ENCODE measurements at places on chromosomes 3 and 15.

DNA sequence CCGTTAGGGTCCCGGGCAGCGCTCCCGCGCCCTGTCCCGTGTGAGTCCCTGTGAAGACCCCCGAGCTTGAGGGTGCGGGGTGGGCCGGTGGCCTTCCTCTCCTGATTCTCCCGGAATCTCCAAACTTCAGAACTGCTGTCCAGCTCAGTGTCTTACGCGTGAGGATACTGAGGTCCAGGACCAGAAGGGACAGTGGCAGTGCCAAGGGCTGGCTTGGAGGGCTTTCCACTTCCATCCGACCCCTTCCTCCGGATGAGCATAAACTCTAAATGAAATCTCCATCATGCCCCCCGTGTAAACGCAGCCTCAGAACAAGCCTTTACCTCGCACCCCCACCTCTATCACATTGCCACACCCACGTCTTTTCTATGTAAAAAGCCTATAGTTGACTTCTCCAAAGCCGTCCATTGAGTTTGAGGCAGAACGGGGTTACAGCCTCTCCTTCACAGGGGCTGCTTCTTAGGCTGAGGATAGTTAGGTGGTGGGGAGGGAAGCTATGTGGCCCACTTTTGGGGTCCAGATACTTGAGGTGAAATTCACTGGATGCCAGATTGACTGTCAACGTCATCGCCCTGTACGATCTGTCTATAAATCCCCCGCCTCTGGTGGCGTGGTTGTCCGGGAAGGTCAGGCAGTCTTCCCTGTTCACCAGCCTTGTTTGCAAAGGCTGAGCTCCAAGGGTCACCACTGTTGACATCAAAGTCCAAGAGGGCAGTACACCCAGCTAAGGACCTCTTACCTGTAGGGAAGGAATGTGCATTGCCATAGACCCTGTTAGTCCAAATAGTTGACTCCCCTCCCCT is 1.1 kb downstream of the EDEM1 start:
- DNase-seq: no peak

- DNase-seq: no peak
Measured at GRCh38 chr3:69743975-69744906, 5.0 kb downstream of the MITF start.

DNA sequence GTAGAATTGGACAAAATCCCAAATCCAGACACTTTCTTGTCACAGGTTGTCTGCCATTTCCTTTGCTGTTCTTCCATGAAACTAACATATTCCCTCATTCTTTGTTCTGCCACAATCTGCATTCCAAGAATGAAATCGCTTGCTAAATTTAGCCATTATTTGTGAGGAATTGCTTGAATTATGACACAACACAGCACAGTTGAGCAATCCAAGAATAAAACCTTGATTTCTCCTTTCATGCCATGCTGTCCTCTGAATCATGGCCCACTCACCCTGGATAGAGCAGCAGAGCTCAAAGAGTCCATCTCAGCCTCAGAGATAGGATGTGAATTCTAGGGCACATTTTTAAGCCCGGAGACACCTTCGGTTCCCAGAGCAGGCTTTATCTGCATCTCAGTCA is 35.2 kb upstream of the GREM1 start:
- no peak for DNase-seq

- no peak for DNase-seq
Measured at GRCh38 chr3:10869460-10869859, 53.4 kb downstream of the SLC6A11 start.

DNA sequence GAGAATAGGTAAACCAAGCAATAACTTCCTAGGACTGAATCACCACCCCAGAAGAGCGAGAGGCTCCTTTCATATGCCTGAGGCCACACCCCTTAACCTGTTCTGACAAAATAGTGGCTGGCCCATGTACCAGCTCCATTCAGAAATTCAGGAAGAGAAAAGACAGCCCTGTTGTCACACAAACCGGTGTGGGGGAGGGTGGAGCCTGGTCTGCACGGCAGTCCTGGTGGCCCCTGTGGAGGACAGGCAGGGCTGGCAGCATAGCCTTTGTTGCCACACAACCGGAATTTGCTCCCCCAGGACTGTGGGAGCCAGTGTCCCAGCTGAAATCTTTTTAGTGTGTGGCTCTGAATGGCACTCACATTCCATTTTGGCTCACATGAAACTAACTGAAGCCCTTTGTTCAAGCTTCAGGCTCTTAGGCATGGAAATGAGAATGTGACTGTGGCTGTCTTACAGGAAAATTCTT is 23.8 kb downstream of the RLBP1 start:
- no peak for DNase-seq

DNA sequence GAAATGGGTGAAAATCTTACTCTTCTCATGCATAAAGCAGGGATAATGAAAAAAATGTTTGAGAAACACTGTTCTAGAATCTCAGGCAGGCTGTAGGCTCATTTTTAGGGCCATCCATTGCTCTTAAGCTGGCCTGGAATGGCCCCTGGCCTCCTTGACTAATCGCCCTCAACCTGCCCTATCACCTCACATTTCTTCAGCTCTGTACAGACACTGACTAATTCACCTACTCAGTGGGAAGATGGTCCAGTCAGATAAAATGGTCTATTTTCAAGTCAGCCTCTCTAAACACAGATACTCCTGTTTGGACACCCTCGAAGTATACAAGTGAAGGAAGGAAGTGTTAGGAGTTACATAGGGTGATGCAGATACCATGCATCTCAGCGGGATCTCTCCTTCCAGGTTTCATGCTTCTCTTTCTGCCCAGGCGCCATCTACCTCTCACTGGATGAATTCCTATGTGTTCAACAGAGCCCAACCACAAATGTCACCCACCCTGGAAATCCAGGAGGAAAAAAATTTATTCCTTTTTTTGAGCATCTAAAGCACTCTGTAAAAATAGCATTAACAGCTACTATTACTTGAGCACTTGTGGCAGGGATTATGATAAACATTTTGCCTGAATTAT is 12.1 kb downstream of the FMN1 start:
- DNase-seq: no peak

GRCh38 chr3:153463895-153464294 is 301.9 kb downstream of the RAP2B start:
- DNase-seq: no peak

DNA sequence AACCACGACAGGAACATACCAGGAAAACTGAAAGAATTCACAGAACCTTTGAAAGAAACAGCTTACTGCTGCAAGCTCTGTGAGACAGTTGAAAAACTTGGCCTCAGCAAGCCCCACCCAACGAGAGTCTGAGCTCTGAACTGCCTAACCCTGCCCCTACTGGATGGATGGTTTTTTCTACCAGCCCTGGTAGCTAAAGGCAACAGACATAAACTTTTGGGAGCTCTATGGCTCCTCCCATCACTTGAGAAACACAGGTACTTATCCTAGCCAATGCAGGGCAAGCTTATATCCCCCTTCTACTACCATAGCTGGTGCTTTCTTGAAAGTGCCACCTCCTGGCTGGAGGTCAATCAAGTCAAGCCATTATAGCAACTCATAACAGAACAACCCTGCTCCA is 471.8 kb downstream of the GRM7 start:
- no peak for DNase-seq
